Hindlimb muscle (tissue), 1 donor: ENCODE measurements at places on chromosomes 2 and 18.

DNA sequence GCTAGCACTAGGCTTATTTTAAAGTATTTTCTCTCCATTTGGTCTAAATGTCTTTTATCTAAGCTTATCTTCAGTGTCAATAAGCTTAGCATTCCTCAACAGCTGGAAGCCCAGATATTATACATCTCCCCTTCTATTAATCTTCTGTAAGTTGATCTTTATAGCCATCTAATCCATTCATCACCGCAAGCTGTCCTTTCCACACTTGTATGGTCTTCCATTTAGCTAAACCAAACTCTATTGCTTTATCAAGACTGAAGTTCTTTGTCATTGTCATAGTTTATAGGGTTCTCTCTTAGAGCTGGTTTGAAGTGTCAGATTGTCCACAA is 101.3 kb upstream of the GPR45 start:
- DNase-seq: no peak

DNA sequence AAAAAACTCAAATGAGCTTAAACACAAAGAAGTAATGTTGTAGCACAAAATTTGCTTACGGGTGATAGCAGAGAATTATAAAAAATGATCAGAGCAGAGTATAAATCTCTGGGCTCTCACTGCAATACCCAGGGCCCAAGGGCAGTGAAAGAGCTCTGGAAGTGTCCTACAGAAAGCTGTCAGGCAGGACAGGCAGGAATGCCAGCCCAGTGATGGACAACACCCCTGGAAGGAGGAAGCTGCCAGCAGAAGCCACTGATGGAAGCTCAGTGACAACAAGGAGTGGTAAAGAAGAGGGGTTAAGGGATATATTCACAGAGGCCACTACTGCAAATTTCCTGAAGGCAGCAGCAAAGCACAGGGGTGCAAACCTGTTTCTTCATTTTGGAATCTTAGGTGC is 214.9 kb downstream of the L3MBTL4 start:
- no peak for DNase-seq

GRCh38 chr2:85994421-85994777 is 105.6 kb upstream of the ST3GAL5 start:
- DNase-seq: no peak

GRCh38 chr2:113692698-113693428 is 63.6 kb downstream of the SLC35F5 start:
- DNase-seq: no peak

DNA sequence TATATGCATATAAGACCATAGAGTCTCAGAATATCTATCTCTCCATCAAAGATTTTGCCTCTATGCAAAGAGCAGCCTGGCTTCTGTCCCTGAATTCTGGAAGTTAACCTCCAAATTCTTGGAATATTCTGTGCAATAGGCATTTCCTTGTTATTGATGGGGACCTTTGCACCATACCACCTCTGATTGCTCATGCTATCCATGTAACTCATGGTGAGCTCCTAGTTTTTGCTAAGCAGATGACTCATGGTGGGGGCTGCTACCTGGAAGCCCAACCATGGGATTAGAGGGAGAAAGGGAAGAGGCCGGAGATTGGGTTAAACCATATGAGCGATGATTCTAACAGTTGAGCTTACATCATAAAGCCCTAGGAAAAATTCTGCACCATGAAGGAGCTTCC is 310.2 kb upstream of the FIGN start:
- DNase-seq: no peak

DNA sequence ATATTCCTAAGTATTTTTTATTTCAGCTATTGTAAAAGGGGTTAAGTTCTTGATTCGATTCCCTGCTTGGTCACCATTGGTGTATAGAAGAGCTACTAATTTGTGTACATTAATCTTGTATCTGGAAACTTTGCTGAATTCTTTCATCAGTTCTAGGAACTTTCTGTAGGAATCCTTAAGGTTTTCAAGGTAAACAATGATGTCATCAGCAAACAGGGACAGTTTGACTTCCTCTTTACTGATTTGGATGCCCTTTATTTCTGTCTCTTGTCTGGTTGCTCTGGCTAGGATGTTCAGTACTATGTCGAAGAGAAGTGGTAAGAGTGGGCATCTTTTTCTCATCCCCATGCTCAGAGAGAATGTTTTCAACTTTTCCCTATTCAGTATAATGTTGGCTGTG is 252.7 kb downstream of the NR4A2 start:
- DNase-seq: no peak

- DNase-seq: peak; percentile 77
Observed at GRCh38 chr2:176128172-176128981, 1.1 kb upstream of the HOXD8 start.

GRCh38 chr18:60421356-60422118 is 49.0 kb upstream of the MC4R start:
- DNase-seq: no peak

DNA sequence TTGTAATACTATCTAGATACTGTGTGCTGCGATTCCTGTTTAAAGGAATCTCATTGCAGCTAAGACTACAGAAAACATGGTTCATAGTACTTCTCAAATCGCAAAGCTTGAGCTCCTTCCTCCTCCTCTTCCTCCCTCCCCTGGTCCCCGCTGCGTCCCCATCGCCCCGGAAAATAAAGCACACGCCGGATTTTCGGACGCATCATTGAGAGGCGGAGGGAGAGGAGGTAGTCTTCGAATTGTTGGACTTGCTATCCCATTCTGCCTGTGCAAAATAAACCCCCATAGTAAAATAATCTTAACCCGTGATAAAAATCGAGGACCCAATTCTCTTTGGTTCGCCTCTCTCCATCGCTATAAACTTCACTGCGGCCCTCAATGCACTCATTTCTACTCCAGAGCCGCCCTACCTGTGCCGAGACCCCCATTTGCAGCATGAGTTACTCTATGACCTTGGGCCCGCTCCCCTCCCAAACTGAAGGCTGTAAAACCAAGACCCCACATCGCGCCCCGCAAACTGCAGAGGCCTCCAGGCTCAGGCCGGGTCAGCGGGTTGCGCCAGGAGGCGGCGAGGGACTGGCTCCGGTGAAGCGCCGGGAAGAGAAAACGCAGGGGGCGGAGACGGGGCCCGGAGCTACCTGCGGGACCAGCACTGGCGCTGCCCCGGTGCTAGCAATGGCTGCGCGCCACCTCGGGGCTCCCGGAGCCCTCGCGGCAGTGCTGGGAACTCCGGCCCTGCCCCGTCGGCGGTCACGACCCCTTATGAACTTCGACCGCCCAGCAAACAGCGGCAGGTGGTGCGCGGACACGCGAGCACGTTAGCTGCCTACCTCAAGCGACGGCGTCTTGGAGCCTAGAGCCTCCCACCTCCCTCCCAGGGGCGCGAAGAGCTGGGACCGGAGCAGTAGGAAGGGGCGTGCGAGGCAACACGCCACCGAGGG is 649 bp downstream of the ESCO1 start:
- peak; percentile 20 for DNase-seq

GRCh38 chr2:28394997-28395333 is 2.3 kb downstream of the FOSL2 start:
- no peak for DNase-seq

DNA sequence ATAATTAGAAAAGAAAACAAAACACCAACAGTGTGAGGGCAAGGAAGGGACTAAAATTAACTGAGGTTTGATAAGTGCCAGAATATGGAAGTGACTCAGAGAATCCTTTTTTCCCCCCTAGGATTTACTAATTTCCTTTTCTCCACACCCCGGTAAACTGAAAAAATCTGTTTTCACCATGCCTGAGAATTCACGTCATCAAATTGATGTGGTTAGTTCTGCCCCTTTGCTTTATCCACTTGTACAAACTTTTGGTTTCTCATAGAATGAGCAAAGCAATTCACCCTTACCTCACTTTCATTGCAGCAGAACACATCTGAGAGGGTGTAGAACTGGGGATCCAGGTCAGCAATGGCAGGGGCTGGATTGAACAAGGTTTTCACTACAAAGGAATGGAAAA is 57.8 kb downstream of the RBKS start:
- no peak for DNase-seq

GRCh38 chr2:68739595-68740399 is 5.2 kb downstream of the ARHGAP25 start:
- no peak for DNase-seq

DNA sequence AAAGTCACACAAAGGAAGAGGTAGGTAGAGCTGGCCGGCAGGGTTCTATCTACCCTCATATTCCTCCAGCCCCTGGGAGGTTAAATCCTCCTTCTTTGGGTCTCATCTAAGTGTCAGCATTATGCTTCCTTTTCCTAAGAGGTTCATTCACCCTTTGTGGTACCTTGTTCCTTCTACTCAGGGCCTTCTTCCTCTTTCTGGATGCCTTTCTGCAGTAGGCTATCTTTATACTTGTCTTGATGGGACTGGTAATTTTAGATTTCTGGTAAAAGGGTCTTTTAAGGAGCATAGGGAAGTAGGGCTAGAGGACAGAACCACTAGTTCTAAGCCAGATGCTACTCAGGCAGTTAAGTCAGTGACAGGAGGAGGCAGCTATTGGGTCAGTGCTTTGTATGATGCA is 13.7 kb upstream of the TNP1 start:
- no peak for DNase-seq

DNA sequence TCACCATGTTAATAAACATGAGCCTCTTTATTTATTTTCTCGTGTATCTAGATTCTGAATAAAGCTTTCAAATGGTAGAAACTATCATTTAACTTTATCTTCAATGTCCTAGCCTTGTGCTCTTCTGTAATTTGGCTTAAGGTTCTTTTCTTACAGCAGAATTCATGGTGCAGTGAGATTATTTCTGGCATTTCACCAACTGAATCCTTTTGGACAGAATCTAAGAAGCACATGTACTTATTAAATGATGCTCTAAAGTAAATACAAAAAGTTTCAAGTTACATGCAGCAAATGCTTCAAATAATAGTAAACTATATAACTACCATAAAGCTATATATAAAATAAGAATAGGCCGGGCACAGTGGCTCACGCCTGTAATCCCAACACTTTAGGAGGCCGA is 65.9 kb downstream of the AP1S3 start:
- DNase-seq: no peak

- no peak for DNase-seq
Observed at GRCh38 chr18:1779587-1779986, 791.7 kb downstream of the METTL4 start.

GRCh38 chr2:190893157-190893556 is 12.5 kb downstream of the GLS start:
- DNase-seq: no peak

GRCh38 chr18:48621815-48622555 is 83.2 kb downstream of the CTIF start:
- no peak for DNase-seq

DNA sequence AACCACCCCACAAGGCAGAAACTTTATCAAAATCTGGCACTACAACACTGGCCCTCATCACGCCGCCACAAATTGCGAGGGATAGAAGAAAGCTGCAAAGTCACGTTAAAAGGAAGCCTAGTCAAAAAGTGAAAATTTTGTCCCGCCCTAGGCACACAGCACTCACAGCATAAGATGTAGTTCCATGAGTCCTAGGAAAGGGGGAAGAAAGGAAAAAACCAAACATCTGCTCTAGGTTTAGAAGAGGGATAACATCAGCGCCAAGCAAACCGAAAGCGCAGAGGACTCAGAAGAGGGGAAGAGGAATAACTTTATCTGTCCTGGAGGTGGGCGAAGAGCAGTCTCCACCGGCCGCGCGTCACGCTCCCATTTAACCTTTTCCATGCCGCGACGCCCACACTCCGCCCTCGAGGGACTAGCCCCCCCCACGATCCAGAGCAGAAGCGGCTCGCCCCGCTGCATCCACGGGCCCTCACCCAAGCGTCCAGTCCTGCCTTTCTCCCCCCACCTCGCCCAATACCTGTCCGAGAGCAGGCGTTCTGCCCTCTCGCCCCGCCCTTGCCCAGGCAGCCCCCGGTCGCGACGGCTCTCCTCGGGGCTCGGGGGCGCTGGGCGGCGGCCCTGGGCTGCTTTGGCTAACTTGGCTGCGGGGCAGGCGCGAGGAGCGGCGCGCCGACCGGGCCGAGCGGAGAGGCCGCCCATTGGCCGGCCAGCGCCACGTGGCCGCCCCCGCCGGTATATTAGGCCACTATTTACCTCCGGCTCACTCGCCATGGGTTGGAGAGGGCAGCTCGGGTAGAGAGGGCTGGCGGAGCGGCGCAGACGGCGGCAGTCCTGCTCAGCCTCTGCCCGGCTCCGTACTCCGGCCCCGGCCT is at the start of gene HOXD1:
HOXD1 (plus strand) TSS at position 770 of the 875 bp plus-strand sequence. CDS start 134 bp downstream, outside the sequence.
- no peak for DNase-seq

DNA sequence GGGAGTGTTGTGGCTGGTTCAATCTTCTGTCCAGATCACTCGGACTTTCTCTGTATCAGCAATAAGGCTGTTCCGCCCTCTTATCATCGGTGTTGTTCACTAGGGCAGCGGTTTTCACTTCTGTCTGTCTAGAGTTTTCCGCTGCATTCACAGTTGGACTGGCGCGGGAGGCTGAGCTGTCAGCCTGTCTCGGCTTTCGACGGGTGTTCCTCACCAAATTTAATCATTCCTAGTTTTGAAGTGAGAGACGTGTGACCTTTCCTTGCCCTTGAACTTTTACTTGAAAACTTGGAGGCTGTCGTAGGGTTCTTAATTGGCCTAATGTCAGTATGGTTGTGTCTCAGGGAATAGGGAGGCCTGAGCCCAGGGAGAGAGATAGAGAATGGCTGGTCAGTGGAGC is 108.3 kb downstream of the NFATC1 start:
- DNase-seq: no peak

GRCh38 chr2:178770518-178770917 is 36.7 kb downstream of the TTN start:
- no peak for DNase-seq

DNA sequence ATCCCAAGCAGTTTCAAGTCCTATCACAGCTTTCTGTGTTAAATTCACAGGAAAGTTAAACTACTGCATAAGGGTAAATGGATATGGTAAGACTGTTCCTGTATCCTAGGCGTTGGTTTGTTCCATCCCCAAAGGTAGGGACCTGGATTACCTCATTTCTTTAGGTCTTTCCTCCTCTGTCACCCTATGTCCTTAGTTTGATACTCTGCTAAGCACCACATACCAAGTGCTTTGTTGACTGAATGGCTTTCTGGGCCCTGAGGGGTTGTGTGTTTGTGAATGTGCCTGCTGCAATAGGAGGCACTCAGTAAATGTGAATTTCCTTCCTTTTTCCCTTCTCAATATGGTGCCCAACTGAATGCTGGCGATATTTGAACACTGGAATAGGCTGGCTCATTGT is 7.8 kb downstream of the NOSTRIN start:
- no peak for DNase-seq

DNA sequence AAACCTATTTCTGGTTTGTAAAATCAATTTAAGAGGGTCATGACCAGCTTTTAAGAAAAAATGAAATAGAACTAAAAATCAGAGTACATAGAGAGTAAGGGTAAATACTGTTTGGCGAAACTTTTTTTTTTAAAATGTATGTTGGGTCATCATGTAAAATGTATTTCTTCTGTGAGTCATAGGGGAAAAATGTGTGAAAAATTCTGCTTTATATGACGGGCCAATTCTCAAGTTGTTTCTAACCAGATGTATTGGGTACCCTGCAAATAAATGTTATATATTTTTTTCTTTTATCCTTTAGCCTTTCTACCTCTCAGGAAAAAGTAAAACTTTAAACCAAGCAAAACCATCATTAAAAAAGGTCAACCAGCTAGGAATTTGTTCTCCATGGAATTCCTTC is 13.9 kb downstream of the AFTPH start:
- no peak for DNase-seq

- DNase-seq: no peak
Observed at GRCh38 chr2:173299764-173300163, 54.9 kb upstream of the CDCA7 start.

- peak; percentile 46 for DNase-seq
Observed at GRCh38 chr18:58447402-58448095, 181.3 kb downstream of the ALPK2 start.

- no peak for DNase-seq
Observed at GRCh38 chr2:235043762-235044500, 92.1 kb downstream of the SH3BP4 start.
